ENCODE measurements at places on chromosomes 6 and 20.

- no peak for DNase-seq
Observed at GRCh38 chr6:136037242-136037875, 185.9 kb downstream of the PDE7B start.

DNA sequence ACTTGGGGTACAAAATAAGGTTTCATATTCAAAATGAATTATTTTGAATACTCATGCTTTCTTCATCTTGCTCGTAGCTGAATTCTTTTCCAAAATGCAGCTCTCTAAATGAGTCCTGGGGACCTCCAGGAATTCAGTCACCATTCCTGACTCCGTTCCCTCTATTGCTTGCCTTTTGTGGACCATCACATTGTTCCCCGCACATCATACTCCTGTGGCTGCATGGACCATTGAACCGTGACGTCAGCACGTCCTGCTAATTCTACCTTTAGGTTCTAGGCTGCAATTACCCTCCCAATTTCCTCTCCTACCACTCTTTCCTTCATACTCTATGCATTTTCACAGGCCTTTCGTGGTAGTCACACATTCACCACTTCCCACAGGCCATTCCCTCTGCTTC, 173.1 kb upstream of the ID4 start:
- DNase-seq = no peak

DNA sequence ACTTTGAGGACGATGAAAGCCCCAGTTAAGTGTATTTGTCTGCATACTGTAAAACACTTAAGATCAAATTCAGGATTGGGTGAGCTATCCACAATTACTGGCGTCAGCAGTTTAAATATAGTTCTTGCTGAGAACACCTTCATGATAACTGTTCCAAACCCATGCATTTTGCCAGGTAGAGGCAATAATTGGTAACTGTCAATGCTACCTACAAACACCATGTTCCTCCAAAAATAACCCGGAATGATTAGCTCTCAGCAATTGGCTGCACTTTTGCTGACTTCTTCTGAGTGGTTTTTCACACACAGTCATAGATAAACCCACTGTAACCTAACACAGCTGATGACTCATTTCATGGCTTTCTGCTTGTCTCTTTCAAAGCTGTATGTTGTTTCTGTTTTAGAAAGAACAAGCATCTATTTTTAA, 1358.6 kb upstream of the GJE1 start:
- no peak for DNase-seq

DNA sequence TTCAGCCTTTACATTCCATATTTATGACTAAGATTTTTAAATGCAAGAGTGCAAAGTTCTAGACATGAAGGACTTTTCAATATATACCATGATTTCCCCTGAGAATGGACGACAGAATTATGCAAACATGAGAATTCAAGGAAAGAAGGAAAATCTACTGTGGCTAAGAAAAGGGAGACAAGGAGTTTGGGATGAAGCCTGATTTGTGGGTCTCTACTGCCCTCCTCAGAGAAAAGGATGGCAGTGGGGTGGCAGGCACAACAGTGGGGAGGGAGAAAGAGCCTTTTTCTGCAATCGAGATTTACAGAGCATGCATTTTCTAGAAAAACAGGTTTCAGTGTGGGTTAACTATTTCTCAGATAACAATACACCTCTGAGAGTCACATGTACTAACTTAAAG, 466.9 kb upstream of the NRSN1 start:
- no peak for DNase-seq

GRCh38 chr6:33820784-33821520, 17.1 kb upstream of the MLN start:
- no peak for DNase-seq

- DNase-seq = no peak
Observed at GRCh38 chr20:3109350-3110302, 25.1 kb upstream of the AVP start.

DNA sequence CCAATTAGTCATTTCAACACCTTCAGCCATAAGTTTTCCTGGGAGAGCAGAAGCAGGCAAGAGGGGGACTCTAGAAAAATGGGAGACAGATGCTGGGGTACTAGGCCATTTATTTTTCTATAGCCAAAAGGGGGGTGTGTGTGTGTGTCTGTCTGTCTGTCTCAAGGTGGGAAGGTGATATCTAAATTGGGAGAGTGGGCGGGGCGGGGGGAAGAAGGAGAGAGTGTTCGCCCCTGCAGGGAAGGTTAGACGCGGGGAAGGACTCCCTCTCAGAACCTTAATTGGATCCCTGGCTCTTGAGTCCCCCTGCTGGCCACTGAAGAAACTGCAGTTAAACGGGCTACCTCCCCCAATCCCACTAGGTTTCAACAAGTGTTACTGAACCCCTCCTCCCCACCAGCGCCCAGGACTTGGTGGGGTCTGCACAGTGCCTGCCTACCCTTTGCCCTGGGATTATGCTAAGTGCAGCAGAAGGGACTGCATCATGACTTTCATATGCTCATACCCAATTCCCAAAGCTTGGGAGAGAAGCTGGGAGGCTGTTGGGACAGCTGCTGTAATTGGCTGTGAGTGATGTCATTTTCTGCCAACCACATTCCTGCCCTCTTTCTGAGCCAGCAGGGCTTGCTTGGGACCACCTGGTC, 45.8 kb downstream of the FOXP4 start:
- peak; percentile 84 for DNase-seq

DNA sequence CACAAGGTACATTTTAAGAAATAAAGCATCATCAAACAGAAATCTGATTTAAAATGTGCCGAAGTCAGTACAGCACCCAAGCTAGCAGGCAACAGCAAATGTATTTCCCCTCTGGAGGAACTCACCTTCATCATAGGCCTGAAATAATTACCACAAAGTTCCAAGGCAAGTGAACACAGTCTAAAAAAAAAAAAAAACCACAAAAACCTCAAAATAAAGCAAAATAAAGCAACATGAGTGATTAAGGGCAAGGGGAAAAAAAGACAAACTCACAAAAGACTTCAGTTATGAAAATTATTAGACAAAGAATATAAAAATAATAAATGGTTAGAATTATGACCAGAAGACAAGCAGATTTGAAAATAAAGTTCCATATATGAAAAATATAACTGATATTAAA, 10.4 kb downstream of the GPR63 start:
- no peak for DNase-seq

GRCh38 chr6:104218116-104218515, 641.6 kb downstream of the HACE1 start:
- no peak for DNase-seq

GRCh38 chr20:36106606-36107005, 47.9 kb upstream of the EPB41L1 start:
- DNase-seq = no peak

- DNase-seq = no peak
Observed at GRCh38 chr6:18076231-18076630, 46.2 kb downstream of the NHLRC1 start.

- no peak for DNase-seq
Observed at GRCh38 chr6:27168108-27168507, 79.4 kb upstream of the PRSS16 start.

GRCh38 chr6:14583826-14584225, 466.3 kb downstream of the CD83 start:
- no peak for DNase-seq

- no peak for DNase-seq
Observed at GRCh38 chr6:19210849-19211590, 626.1 kb upstream of the ID4 start.

- DNase-seq = no peak
Observed at GRCh38 chr20:5524896-5525295, 208.1 kb upstream of the PROKR2 start.

DNA sequence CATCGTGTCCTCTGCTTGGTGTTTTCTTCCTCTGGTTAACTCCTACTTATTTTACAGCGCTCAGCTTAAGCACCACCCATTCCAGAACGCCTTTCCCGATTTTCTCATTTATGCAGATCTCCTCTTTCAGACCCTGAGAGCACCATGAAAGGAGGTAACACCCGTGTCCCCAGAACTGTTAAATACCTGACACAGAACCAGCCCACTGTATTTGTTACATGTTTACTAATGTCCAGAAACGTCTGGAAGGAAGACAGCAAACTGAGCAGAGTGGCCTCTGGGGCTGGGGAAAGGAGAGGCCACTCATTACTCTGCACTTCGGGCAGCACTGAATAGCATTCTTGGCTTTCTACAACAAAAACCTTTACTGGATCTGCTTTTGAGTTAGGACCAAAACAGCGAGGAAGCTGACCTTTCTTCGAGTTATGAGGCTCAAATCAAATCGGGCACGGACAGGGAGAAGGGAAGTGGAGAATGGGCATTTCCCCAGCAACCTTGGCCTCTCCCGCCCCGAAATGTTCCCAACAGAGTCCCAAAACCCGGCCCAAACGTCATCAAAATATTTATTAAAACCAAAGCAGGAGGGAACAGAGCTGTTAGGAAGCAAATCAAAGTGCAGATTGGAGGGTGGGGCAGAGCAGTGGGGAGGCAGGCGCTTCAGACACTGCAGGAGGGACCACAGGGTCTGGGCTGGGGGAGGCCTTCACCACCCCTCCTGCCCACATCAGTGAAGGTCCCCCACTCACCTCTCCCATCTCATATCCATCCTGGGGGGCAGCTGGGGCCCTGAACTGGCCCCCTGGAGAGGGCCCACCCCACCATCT, 1.1 kb upstream of the NECAB3 start:
- no peak for DNase-seq

DNA sequence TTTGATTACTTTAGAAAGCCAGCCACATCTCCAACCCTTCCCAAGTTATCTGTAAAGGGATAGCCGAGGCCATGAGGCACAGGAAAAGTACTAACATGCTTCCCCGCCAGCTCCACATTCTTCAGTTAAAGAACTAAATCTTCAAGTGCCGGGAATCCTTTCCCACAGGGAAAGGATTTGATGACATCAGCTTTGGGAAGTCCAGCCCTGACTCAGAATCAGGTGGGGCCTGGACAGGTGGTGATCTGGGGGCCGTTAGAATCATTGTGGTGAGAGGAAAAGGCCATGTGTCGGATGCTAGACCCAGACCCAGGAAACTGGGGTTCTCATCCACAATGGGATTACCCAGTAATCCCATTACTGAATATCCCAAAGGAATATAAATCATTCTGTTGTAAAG, 580.0 kb downstream of the QKI start:
- no peak for DNase-seq

DNA sequence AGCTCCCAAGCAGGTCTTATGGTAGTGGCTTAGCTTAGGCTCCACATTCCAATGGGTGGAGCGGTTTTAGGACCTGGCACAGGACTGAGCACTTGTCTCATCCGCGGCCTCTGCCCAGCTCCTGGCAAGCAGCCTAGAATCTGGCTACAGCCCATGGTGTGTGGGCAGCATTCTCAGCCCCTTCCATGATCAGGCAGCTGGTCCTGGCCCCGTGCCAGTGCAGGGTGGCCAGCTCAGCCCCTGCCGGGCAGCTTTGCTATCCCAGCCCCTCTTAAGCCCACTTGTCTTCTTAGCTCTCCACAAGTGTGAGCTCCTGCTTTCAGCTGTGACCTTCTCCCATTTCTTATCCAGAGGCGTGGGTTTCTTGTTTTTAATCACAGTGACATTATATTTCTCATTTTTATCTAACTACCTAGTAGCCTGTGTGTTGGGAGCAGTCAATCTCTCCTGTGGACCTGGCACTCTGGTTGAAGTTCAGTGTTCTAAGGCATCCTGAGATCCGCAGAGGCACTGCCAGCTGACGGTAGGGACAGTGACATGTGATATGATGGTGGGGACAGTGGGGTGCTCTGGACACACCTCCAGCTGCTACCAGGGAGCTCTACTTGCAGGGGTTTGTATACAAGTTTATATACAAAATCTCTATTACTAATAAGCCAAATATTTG, 119.9 kb upstream of the PRND start:
- no peak for DNase-seq

DNA sequence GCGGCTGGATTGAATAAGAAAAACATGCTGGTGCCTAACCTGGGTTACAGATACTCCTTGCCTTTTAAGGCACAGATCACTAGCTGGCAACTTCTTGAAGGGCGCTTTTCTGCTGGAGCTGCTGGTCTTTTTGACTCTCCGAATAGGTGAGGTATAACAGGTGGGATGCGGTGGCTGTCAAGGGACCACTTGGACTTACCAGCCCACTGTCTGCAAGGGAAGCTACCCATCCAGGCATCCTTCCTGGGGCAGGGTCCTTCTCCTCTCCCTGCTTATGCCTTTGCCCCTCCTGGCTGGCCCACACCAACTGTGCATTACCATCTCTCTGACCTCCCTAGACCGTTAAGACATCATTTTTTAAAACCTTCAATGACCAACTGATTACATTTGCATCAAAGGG, 57.4 kb downstream of the NPEPL1 start:
- DNase-seq = no peak

DNA sequence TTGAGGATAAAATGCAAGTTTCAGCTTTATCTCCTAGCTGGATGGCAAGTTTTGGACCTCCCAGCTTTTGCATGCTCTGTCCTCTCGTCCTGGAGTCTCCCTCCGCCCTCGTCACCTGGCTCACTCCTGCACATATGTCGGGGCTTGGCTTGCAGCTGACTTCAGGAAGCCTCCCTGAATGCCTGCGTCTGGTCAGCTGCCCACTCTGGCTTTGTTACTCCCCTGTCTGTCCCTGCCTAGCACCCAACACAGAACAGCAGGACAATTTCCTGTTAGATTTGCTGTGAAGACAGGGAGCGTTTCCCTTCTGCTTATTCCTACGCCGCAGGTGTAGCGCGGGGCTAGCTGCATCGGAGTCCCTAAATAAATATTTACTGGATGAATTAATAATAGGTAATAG, 5.4 kb downstream of the JPH2 start:
- DNase-seq = no peak

- DNase-seq = no peak
Observed at GRCh38 chr6:36550473-36551000, 3.3 kb upstream of the STK38 start.

DNA sequence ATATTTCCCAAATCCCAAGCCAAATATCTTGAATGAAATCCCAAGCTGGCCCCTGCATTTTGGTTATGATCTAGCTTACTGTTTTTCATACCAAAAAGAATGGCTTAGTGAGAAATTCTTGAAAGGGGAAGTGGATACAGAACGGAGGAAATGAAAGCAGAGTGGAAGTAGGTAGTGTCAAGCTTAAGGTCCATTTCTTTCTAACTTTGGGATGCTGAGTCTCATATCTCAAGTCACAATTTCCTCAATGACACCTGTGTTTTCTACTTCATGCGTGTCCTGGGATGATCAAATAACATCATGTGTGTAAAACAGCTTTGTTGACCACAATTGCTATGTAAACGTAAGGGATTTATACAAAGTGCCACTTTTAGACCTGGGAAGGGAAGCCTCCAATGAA, 238.8 kb upstream of the SLC35B3 start:
- DNase-seq = no peak

DNA sequence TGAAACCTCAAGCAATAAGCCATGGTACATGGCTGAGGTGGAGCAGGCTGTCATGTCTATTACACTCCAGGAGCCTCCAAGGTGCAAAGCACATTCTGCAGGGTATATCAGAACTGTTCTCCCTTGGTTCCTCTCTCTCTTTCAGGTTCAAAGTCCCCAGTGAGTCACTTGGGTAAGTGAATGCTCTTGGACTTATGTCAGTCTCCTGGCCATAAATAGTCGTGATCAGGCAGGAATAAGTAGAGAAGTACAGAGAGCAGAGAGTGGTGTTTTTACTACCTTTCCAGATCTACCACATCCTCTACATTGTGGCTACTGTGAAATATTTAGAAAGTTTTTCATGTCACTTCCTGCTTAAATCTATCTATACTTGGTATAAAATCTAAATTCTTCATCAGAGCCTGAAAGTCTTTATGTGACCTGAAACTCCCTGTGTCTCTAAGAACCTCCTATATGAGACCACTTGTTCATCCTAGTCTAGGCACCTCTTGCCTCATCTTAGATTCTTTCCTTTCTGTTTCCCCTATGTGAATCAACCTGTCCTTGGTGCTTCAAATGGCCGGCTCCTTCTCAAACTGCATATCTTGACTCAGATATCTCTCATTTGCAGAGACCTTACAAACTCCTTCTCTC, 1077.6 kb upstream of the MAP3K7 start:
- no peak for DNase-seq

- DNase-seq = no peak
Observed at GRCh38 chr6:47342824-47343223, 33.1 kb upstream of the TNFRSF21 start.
